ENCODE measurements at places on chromosomes 16 and 17.

GRCh38 chr16:67346341-67346740 lies 19.7 kb downstream of the LRRC36 start:
- DNase-seq = no peak

GRCh38 chr16:15450624-15451023 lies 16.2 kb downstream of the BMERB1 start:
- no peak for DNase-seq

DNA sequence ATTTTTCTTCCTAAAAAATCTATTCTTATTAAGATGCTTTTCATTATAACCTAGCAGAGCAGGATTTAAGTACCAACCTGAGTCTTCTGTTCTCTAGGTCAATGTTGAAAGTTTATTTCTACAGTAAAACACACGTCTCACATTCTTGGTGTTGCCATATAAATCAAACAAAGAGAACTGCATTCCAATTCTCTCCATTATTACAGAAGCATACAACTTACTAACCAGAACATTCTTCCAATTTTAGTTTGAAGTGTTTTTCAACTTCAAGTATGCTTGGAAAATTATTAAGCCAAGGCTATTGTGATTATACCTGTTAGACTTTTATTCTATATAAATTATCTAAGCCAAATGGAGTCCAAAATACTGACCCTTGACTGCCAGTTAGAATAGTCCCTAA lies 110.4 kb upstream of the PMFBP1 start:
- no peak for DNase-seq

DNA sequence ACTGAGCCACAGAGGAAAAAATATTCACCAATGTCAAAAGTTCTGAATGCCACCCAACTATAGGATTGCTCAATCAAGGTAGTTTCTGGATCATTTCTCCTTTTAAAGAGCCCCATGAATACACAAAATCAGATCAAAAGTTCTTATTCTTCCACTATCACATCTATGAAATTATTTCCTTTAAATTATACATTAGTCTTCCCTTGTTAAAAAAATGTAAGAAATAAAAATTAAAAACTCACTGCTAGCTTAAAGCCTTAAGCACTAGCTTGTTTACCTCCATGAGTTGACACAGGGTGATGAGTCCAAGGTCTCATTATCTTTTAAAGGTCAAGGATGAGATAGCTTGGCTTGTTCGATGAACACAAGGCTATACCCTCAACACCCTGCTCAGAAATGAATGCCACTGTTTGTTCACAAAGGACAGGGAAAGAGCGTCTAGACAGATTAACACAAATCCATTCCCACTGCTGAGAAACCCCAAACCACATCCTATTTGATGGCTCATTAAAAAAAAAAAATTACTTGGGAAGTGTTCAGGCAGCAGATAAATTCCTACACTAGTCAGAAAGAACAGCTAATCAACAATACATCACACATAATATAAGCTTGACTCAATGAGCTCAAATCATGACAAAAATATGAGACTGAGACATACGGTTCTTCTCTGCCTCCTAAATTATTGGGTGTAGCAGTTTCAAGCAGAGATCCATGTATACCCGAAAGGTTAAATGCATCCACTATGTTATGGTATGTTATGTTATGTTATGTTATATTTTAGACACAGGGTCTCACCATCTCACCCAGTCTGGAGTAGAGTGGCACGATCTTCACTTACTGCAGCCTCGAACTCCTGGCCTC lies 118.9 kb downstream of the PARN start:
- DNase-seq = no peak

DNA sequence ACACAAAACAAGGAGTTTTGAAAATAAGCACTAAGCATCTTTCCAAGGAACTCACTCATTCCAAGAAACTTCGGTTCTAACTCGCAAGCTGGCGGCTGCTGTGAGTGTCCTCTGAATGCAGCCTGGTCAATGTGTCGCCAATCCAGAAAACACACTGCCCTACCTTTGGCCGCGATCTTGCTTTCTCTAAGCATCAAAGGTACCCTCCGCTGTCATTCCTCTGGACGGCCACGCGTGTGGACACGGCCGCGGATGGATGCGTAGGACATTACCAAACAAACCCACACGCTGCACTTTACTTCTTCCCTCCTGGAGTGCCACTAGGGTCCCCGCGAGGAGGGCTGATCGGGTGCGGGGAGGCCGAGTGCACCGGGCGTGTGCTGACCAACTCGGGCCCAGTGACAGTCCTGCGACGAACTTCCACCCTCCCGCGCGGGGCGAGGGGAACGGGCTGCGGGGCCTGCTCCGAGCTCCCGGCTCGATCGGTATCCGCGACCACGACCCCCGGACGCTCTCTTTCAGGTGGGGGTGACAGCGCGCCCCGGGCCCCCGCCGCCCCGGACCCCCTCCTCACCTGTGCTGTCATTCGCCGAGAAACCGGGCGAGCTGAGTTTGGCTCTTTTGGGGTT lies 1.1 kb downstream of the CREBBP start:
- peak; percentile 13 for DNase-seq
